ENCODE measurements at places on chromosomes 3 and 15. TPM values are rescaled to one million over a fixed set of nuclear protein-coding genes. Genes with fewer than 3 reads are reported as not detected.

SLC24A5 gene
- not detected for total RNA-seq

ITGB5 gene
- total RNA-seq, result not detected

TRIM42 gene
- not detected for total RNA-seq

FNDC3B gene
- 13.8 TPM for total RNA-seq

ANKRD34C gene
- total RNA-seq, result not detected

ABHD17C gene
- 3.5 TPM for total RNA-seq

TTLL3 gene
- 54.7 TPM for total RNA-seq
